ENCODE measurements at places on chromosomes 12 and 14. TPM values are rescaled to one million over a fixed set of nuclear protein-coding genes. Genes with fewer than 3 reads are reported as not detected.

DNA sequence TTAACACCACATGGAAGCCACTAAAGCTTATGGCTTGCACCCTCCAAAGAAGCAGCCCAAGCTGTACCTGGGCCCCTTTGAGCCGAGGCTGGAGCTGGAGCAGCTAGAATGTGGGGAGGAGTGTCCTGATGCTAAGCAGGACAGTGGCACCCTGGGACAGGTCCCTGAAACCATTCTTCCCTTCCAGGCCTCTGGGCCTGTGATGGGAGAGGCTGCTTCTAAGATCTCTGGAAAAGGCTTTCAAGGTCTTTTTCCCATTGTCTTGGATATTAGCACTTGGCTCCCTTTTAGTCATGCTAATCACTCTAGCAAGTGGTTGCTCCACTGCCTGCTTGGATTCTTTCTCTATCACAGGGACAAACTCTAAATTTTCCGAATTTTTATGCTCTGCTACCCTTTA lies 40.9 kb downstream of the OSBPL8 start:
- no peak for DNase-seq

GRCh38 chr14:37438444-37438843 lies 156.6 kb downstream of the FOXA1 start:
- DNase-seq = no peak

DNA sequence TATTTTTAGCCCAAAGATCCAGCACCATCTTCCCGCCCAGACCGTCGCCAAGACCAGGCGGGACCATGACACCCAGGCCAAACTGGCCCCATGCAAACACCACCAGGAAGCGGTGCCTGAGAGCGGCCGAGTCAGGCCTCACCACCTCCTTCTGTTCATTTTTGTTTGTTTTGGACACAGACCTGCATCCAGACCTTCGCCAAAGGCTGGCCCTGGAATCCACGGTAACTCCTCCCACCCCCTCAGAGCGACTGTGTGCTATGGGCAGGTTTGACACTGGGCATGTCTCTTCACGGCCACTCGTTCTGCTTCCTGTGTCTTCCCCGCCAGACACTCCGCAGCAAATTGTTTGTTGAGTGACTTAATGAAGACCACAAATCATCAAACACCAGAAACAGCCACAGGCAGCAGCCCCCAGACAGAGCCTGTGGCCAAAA lies 47.1 kb downstream of the NCOR2 start:
- no peak for DNase-seq

- DNase-seq = no peak
Measured at GRCh38 chr14:99267837-99268781, 3.9 kb downstream of the BCL11B start.

GRCh38 chr14:77580964-77581505 lies 35.4 kb downstream of the SPTLC2 start:
- DNase-seq = no peak

DNA sequence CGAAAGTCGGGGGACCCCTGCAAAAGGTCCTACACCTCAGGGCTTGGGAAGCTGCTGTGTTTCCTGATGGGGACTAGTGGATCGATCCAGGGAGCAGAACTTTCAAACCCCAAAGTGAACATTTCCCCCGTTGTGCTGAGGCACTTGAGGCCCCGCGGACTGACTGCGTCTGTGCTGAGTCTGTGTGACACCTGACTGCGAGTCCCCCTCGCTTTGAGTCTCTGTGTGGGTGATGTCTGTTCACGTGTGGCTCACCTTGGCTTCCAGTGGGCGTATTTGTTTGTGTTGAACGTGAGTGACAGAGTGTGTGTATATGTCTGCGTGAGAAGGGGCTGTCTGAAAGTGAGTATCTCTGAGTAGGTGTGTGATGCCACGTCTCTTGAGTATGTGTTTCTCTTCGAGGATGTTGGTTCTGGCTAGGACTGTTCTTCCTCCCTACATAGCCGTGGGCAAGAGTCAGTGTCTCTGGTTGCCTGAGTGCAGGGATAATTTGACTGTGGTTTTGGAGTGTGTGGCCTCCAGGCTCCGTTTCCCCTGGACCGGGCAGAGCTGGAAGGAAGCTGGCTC lies 1.3 kb downstream of the TEAD4 start:
- no peak for DNase-seq

DNA sequence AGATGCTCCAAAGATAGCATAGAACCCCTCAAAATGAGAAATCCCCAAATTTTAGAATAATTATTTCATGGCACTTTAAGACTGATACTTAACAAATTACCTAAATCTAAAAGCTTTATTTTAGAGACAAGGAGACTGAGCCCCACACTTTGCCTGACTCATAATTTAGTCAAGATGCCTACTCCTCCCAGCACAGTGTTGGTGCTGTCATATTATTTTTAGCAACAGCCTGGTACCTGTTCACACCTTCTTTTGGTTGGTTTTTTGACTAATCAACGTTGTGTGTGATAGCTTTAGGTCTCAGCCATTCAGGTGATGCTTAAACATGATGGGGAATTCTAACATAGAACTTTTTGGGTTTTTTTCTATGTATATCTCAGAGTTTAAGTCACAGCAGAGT lies 120.2 kb downstream of the SEC23A start:
- no peak for DNase-seq

DNA sequence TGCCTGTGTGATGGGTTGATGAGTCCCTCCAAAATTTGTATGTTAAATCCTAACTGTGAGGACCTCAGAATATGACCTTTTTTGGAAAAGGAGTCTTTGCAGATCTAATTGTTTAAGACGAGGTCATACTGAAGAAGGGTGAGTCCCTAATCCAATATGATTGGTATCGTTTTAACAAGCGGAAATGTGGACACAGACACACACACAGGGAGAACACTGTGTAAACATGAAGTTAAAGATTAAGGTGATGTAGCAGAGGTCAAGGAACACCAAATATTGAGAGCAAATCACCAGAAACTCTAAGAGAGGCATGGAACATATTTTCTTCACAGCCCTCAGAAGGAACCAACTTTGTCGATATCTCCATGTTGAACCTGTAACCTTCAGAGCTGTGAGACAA lies 1106.7 kb downstream of the SLC6A15 start:
- DNase-seq = no peak

DNA sequence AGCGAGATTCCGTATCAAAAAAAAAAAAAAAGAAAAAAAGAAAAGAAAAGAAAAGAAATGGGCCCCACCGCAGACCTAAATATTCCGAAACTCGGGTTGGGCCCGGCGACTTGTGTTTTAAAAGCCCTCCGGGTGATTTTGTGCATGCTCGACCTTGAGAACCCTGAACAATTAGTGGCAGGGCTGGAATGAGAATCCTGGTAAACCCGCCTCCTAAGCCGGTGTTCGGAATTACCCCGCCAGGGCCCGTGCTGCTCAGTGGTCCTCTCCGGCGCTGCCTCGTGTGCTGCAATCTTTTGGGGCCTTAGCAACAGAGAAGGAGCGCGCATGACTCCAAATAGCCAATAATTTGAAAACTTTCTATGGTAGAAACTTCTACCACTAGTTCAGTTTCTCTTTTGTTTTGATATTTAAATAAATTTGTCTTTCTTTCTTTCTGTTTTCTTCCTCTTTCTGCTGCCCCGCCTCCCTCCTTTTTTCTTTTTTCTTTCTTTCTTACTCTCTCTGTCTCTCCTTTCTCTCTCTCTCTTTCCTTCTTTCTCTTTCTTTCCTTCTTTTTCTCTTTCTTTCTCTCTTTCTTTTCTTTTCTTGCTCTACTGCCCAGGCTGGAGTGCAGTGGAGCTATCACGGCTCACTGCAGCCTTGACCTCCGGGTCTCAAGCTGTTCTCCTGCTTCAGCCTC lies 1.5 kb upstream of the GALNT6 start:
- peak; percentile 60 for DNase-seq

DNA sequence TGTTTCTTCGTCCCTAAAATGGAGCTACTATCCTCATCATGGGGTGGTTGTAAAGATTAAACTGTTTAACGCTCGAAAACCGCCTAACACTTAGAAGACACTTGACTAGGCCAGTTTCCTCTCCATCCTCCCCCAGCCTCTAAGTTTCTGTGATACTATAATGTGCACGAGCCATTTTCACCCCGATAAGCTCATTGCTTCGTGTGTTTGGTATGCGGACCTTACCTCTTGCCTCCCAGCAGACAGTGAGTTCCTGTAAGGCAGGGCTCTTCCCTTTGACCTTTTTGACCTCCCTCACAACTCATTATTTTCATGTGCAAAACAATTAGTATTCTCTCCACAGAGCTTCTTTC lies 499 bp upstream of the GXYLT1 start:
- DNase-seq = no peak

DNA sequence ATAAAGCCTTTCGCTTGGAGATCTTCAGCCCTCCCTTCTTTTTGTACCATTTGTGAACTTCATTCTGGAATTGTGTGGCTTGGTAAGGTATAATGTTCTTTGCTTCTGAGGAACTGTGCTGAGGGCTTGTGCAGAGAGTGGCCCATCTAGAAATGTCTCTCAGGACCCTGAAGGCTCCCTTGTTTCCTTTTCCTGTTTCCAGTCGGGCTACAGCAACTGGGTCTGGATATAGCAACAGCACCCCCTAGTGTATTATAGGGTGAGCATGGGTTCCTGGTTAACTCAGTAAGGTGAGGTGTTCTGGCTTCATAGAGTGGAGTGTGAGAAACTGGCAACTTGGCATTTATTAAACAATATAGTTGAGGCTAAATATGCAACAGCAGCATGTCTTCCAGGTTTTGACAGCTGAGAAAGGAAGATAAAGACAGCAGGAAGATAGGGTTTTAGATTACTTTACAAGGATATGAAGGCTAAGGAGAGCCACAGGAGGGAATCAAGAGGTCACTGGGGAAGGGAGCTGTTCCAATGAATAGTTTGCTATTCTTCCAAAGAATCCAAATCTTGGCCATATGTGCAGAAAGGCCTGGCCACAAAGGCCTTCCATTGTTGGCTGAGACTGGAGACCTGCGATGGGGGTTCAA lies 49.1 kb upstream of the RNU6-8 start:
- peak; percentile 73 for DNase-seq

- DNase-seq = no peak
Measured at GRCh38 chr14:103552011-103552845, 10.2 kb downstream of the BAG5 start.

DNA sequence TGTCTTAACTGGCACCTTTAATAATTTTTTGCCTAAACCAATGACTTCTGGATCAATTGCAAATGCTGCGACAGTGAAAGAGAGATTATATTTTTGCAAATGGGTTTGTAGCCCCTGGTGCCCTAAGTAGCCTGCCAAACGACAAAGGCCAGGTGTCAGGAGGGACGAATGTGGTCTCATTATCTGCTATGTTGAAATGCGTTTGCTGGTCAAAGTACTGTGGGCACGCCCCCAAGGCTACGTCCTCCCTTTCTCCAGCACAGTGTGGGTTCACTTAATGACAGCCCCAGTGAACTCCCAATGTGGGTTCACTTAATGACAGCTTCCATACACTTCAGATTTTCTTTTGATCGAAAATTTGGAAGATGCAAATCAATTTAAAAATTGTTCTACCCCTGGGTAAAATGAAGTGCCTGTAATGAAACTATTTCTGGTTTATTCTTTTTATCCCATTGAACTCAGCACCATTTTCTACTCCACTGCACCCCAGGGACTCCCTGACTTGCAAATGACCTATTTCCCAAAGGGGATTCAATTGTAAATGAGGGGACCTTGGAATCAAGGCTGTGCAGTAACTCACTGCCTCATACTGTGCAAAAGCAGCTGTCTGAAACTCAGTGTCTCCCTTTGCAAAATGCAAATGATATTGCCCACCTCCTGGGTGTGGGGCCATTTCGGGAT lies 1.4 kb downstream of the SERPINA11 start:
- no peak for DNase-seq

- no peak for DNase-seq
Measured at GRCh38 chr12:109591041-109591440, 17.4 kb downstream of the MVK start.

GRCh38 chr12:109600481-109600880 lies 26.9 kb downstream of the MVK start:
- DNase-seq = no peak

DNA sequence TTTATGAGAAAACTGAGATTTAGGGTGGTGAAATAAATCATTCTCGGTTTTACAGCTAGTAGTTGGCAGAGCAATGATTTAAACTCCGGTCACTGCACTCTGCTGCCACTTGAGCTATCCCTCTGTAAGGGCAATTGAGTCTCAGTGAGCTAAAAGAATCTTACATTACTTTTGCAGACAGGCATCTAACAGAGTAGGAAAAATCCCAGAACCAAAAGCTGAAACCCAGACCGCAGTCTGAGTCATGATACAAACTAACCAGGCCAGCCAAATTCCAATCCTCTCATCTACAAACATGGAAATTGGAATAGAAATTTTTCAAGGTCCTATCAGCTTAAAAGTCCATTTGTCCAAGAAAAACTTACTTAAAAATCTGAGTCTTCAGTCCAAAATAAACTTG lies 73.7 kb downstream of the ANKS1B start:
- DNase-seq = no peak

GRCh38 chr12:6181583-6182278 lies 18.5 kb upstream of the CD9 start:
- no peak for DNase-seq

- no peak for DNase-seq
Measured at GRCh38 chr14:87613881-87614280, 379.1 kb downstream of the GALC start.

- DNase-seq = no peak
Measured at GRCh38 chr12:15544589-15544988, 222.3 kb downstream of the PTPRO start.

PTPRO gene
- 1.2 TPM for total RNA-seq

MANSC4 gene
- total RNA-seq = not detected

SCAF11 gene
- 213 TPM for total RNA-seq

TCL1B gene
- not detected for total RNA-seq

ERP27 gene
- total RNA-seq = 2.5 TPM

KRT85 gene
- total RNA-seq = not detected
